ENCODE measurements at places on chromosomes 3 and 15. TPM values are rescaled to one million over a fixed set of nuclear protein-coding genes. Genes with fewer than 3 reads are reported as not detected.

FRMD4B gene
- 18.5 TPM for total RNA-seq

DNA sequence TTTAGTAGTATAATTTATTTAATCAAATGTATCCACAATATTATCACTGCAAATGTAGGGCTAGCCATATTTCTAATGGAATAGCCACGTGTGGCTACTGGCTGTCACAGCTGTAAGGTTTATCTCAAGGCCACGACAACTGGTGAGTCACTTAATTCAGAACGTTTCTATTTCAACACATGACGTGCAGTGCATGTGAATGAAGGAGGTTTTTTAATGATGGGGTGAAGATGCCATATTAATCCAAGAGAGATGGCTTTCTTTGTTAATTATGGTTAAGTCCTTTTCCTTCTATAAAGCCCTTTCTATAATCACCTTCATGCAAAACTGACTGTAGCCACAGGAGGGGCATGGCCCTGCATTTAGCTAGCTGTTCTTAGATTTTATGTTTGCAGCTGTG is 212.0 kb downstream of the FEZF2 start:
- no peak overlapping the region for H3K27ac ChIP-seq
- no peaks in the 10 kb centered on the region for H3K36me3 ChIP-seq
- H3K27me3 ChIP-seq, result no peaks in the 10 kb centered on the region
- no peak for DNase-seq
- H3K4me1 ChIP-seq, result peaks cover 11% of the 10 kb centered on the region

- no peak for DNase-seq
- no peak overlapping the region for H3K27ac ChIP-seq
- no peak overlapping the region for H3K4me3 ChIP-seq
- H3K4me1 ChIP-seq, result no peaks in the 10 kb centered on the region
- H3K36me3 ChIP-seq, result no peaks in the 10 kb centered on the region
- no peaks in the 10 kb centered on the region for H3K27me3 ChIP-seq
These were observed 96.9 kb upstream of the MYRIP start for GRCh38 chr3:39712413-39713048.

GRCh38 chr3:37147666-37148065 is 26.7 kb downstream of the LRRFIP2 start:
- H3K4me3 ChIP-seq, result no peak overlapping the region
